ENCODE measurements at places on chromosomes 16 and 17. TPM values are rescaled to one million over a fixed set of nuclear protein-coding genes. Genes with fewer than 3 reads are reported as not detected.

The EIF3C gene
- total RNA-seq: 301 TPM

The IL34 gene
- total RNA-seq: 1.0 TPM

The OR1A1 gene
- total RNA-seq: not detected

The TEX19 gene
- not detected for total RNA-seq

The KRTAP16-1 gene
- not detected for total RNA-seq

The MAZ gene
- total RNA-seq: 243 TPM

The HYDIN gene
- 0.34 TPM for total RNA-seq

The EFNB3 gene
- total RNA-seq: 0.14 TPM

The AOC2 gene
- total RNA-seq: 0.68 TPM

The CFAP97D1 gene
- total RNA-seq: 0.07 TPM

The RNF112 gene
- 0.34 TPM for total RNA-seq

The C16orf90 gene
- not detected for total RNA-seq

The DECR2 gene
- total RNA-seq: 4.8 TPM

The CCDC144A gene
- 0.68 TPM for total RNA-seq

The CIBAR2 gene
- not detected for total RNA-seq

The TUBB3 gene
- total RNA-seq: 13.7 TPM

The CCL8 gene
- not detected for total RNA-seq

The KRT36 gene
- not detected for total RNA-seq

The NTN3 gene
- 0.21 TPM for total RNA-seq

The LIG3 gene
- 58.4 TPM for total RNA-seq

The TBC1D26 gene
- under 0.01 TPM for total RNA-seq

The C17orf100 gene
- 0.64 TPM for total RNA-seq

The TPSG1 gene
- not detected for total RNA-seq

The CASKIN1 gene
- 0.34 TPM for total RNA-seq

The CD300A gene
- not detected for total RNA-seq

The PIRT gene
- total RNA-seq: not detected

The OR4D1 gene
- not detected for total RNA-seq

The RPA1 gene
- 54.2 TPM for total RNA-seq

The FBRS gene
- 14.7 TPM for total RNA-seq

The PTX4 gene
- not detected for total RNA-seq

The SLC52A1 gene
- total RNA-seq: 0.50 TPM

The TP53TG3C gene
- not detected for total RNA-seq

The CMTM2 gene
- total RNA-seq: not detected

The SLC9A5 gene
- total RNA-seq: 0.34 TPM

The SNX20 gene
- total RNA-seq: not detected
